Muscle of arm (tissue), 14 donors: ENCODE measurements at places on chromosomes 11 and 22.

DNA sequence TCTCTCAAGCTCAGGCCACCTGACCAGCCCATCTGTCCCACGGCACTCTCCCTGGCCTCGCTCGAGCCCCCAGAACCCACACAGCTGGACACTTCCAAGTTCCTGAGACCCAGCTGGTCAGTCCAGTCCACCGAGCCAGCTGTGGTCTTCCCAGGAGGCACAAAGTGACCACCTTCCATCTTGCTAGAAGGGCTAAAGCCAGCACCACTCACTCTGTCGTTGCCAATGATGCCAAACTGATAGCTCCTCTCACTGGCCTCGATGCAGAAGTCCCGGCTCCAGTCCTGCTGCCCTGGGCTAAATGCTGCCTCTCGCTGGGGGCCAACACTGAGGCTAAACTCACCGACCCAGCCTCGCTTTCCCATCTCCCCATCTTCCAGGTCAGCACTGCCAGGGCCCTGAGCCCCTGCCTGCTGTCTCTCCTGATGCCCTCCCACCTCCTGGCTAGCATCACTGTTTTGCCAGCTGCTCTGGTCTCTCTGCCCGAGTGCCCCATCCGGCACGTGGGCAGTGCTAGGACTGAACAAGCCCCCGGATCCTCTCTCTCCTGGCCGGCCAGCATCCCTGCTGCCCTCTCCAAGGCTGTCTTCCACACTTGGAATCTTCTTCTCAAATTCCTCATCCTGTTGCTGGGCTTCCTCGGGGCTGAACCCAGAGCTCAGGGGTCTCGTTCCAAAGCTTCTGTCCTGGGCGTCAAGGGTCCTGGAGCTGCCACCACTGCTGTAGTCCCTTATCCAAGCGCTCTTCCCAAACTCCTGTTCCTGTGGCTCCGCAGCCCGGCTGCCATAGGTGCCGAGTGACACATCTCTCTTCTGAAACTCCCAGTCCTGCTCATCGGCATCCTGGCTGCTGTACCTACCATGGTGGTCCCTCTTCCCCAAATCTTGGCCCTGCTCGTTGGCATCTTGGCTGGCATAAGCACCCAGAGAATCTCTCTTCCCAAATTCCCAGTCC, 15.4 kb downstream of the TNKS1BP1 start:
- no peak for DNase-seq

DNA sequence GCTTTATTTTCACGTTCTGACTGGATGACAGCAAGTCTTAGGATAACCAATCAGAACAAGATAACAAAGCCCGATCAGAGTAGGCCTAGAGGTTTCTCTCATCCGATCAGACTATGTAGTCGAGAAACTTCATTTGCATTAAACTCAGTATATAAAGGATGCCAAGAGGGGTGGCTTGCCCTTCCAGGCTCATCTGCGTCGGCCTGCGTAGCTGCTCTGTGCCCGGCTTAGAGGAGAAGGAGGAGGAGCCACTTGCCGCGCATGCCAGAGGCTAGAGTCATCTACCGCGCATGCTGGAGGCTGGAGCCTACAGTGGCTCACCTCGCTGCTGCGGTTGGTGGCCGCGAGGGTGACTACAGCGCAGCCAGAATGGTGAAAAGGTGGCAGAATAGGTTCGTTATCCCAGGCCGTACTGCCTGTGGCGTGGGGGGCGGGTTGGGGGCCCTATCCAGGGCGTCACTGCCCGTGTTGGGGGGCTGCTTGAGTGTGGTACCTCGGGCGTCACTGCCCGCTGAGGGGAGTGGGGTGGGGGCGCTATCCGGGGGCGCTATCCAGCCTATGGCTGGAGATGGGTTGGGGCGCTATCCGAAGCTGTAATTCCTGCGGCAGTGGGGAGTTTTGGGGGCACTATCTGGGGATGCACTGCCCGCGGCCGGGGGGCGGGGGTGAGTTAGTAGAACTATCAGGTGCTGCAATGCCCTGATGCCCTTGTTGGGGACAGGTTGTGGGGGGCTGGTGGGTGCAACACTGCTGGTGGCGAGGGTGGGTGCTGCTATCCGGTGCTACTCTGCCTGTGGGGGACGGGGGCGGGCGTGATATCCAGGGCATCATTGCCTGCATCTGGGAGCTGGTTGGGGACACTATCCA, at the start of gene RFPL2:
Gene RFPL2, minus strand, starts transcription at position 218 of the 867 bp plus-strand sequence. CDS start 2,622 bp downstream, outside the sequence.
- DNase-seq, result peak; percentile 52

GRCh38 chr11:115581871-115582639, 77.8 kb upstream of the CADM1 start:
- DNase-seq, result no peak

GRCh38 chr22:41844036-41844435, 11.1 kb downstream of the SREBF2 start:
- no peak for DNase-seq

DNA sequence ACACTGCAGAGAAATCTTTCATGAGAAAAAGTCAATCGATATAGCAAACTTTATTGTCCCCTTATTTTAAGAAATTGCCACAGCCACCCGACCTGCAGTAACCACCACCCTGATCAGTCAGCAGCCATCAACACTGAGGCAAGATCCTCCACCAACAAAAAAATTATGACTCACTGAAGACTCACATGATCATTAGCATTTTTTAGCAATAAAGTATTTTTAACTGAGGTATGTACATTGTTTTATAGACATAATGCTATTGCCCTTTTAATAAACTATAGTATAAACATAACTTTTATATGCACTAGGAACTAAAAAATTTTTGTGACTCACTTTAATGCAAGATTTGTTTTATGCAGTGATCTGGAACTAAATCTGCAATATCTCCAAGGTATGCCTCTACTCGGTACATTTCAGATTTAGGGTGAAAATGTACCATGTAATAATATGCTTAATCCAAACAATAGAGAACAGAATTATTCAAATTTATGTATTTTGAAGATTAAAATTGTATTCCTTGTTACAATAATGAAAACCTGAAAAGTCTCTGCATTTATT, 79.2 kb upstream of the CEP126 start:
- DNase-seq, result no peak

- DNase-seq, result no peak
These were observed 139.0 kb downstream of the UVRAG start for GRCh38 chr11:75954039-75954438.

DNA sequence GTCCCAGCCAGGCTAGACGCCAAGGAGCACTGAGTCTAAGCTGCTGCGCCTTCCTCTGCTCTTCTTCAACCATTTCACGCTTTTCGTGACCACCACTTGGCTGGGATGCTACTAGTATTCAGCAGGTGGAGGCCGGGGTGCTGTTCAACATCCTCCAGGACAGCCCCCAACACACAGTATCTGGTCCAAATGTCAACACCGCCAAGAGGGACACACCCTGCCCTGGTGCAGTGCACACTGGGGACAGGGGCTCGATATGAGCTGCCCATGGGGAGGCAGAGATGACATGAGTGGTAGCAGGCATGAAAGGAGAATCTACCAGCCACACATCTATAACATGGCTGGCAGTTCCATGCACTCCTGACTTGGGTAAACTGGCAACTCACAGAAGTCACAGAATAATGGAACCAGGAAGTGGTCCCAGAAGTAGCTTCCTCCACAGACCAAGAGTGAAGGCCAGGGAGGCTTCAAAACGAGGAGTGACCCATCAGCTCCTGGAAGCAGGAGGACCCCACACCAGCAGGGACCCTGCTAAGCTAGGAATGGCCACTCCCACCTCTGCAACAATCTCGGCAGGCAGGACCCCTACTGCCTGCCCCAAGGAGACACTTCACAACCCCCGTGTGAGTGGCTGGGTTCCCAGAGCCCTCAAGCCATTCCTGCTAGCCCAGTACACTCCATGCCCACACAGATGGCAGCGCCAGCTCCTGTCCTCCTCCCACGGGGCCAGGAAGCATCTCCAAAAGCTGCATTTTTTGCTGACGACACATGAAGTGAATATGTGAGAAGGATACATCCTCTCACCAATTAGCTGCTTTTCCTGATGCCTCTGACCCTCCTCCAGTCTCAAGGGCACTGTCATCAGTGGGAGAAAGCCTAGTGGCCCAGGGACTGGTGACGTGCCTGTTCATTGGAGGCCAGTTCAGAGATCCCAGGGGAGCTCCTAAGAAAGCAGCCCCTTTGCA, 78.8 kb downstream of the DGCR2 start:
- no peak for DNase-seq

DNA sequence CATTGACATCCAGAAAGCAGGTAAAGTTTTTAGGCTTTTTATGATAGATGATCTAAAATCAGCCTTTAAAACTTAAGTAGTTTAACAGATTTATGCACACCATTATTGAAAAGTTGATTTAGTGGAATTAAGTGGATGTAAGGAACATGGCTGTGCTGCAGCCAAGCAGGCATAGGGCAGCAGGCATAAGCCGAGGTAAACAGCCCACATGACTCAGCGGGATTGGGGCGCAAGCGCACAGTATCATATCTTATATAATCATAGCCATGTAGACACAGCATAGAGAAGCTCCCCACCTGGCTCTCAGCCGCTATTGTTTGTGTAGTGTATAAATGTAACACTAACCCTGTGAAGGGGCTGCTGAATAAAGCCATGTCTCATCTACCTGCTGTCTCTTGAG, 157.5 kb downstream of the WNT11 start:
- DNase-seq, result no peak

DNA sequence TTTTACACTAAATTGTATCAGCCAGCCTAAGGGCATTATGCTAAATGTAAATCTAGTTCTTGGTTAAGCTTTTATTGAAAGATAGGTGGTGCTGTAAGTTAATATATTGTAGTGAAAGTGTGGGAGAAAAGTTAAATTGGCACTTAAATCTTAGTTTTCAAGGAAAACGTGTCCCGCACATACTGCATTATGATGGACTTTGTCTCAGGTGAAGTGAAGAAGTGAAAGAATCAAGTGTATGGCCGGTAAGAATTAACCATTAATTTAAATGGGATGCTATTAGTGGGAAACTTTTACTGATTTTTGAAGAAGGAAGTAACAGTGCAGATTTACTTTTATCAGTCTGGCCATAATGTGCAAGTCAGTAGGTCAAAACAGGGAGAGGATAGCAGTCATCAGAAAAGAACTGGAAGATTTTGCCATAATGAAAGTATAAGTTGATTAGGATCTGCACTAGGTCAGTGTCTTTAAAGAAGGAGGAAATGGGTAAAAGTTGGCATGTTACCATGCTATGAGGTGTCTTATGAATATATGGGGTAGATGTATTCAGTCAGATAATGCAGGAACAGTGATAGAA, 81.6 kb downstream of the PDHX start:
- DNase-seq, result no peak
